GM12878 (cell line): ENCODE measurements at places on chromosomes 3 and 15.

GRCh38 chr3:57226176-57226575, 1.4 kb upstream of the APPL1 start:
- no peaks in the 10 kb centered on the region for H3K36me3 ChIP-seq
- H3K4me3 ChIP-seq: no peak overlapping the region
- peaks cover 17% of the 10 kb centered on the region for H3K4me1 ChIP-seq
- peak overlapping the region; percentile 51; the same call in 1 of the 2 replicates for H3K27ac ChIP-seq
- no peak for DNase-seq

- H3K36me3 ChIP-seq: no peaks in the 10 kb centered on the region
- DNase-seq: no peak
- no peak overlapping the region for H3K27ac ChIP-seq
- no peaks in the 10 kb centered on the region for H3K27me3 ChIP-seq
- H3K4me1 ChIP-seq: no peaks in the 10 kb centered on the region
Measured at GRCh38 chr3:169562988-169563774, 100.3 kb downstream of the MECOM start.

GRCh38 chr3:149042789-149043386, 43.4 kb downstream of the HLTF start:
- peak overlapping the region; percentile 73 for H3K27ac ChIP-seq
- no peak overlapping the region for H3K4me3 ChIP-seq
- no peaks in the 10 kb centered on the region for H3K27me3 ChIP-seq
- peak; percentile 25 for DNase-seq

GRCh38 chr15:61702224-61703020, 357.8 kb downstream of the VPS13C start:
- H3K4me1 ChIP-seq: no peaks in the 10 kb centered on the region
- no peaks in the 10 kb centered on the region for H3K27me3 ChIP-seq
- H3K27ac ChIP-seq: no peak overlapping the region
- no peak overlapping the region for H3K4me3 ChIP-seq
- H3K36me3 ChIP-seq: no peaks in the 10 kb centered on the region
- no peak for DNase-seq

DNA sequence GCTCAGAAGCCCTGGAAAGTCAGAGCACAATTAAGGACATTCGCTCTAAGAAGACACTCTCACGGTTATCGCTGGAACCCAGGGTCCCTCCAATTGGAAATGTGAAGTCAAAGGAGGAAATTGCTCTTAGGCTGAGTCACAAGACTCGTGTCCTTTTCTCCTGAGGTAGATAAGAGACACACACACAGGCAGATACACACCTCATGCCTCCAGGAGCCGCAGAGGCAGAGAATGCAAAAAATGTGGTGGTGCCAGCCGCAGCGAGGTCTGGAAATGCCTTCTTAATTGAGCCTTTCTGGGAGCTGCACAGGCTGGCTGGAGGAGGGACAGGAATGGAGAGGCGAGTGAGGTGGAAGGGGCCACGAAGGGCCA, 189.3 kb downstream of the OPA1 start:
- no peak overlapping the region for H3K4me3 ChIP-seq
- no peaks in the 10 kb centered on the region for H3K36me3 ChIP-seq
- no peak for DNase-seq
- H3K27me3 ChIP-seq: no peaks in the 10 kb centered on the region
- H3K27ac ChIP-seq: no peak overlapping the region
- H3K4me1 ChIP-seq: no peaks in the 10 kb centered on the region

- H3K27ac ChIP-seq: no peak overlapping the region
- H3K27me3 ChIP-seq: no peaks in the 10 kb centered on the region
- DNase-seq: no peak
- no peaks in the 10 kb centered on the region; the same call in none of the 2 replicates for H3K36me3 ChIP-seq
- H3K4me1 ChIP-seq: peaks cover 46% of the 10 kb centered on the region
- H3K4me3 ChIP-seq: no peak overlapping the region
Measured at GRCh38 chr3:72085036-72085435, 300.1 kb upstream of the PROK2 start.

DNA sequence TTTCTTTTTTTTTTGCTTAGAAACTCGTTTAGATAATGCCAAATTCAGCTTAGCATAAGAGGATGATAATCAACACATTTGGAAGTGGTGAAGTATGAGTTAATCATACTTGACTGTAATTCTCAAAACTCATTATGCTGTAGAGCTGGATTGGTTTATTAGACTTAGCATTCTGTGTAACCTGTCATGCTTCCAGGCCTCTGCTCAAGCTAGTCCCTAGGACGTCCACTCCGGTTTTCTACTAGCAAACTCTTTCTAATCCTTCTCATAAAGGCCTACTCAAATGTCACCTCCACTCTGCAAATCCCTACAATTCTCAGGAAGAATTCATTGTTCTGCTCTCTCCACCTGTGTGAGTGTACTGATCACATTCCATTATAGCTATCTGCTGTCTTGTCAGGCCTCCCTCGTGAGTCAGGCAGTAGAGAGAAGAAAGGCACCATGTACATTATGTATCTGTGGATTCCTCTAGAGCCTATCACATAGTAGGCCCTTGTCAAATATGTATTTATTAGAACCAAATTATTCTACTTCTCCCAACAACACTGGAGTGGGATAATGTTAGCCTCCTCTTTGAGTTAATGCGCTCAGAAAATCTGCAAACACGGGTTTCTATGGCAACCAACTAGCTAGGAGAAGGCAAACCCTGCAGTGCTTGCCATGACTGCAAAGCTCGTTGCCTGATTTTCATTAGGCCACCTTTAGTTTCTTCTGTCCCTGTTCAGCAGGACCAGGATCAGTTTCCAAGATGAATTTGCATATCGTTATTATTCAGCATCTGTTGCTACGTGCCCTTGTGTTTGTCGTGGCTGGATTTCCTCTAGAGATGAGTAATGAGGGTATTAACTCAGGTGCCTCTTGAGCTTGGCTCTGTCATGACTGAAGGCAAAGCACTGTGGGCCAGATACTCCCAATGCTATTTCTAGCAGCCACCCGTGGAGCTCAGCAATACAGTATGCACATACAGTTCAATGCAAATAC, 30.7 kb downstream of the ATP13A5 start:
- H3K27me3 ChIP-seq: no peaks in the 10 kb centered on the region
- H3K36me3 ChIP-seq: no peaks in the 10 kb centered on the region
- DNase-seq: no peak
- H3K4me3 ChIP-seq: no peak overlapping the region
- H3K27ac ChIP-seq: no peak overlapping the region

GRCh38 chr3:72862314-72863090, 14.3 kb upstream of the SHQ1 start:
- no peaks in the 10 kb centered on the region for H3K4me1 ChIP-seq
- H3K4me3 ChIP-seq: no peak overlapping the region
- no peak for DNase-seq
- H3K27ac ChIP-seq: no peak overlapping the region

DNA sequence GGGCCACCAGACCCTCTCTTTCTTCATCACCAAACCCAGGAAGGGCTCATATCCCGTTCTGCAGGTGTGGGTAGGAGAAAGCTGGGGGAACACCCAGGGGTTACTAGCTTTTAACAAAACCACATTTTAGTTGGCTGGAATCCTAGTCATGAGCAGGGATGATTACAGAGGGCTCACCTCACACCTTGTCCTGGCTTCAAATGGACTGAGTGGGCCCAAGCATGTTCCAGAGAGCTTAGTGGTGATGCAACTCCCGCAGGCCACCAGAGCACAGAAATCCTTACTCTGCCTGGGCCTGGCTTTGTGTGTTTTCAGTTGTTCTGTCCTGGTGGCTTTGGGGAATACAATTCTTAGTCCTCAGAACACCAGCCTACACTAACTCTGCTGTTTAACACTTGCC, 56.8 kb upstream of the RYK start:
- H3K4me3 ChIP-seq: no peak overlapping the region
- no peaks in the 10 kb centered on the region for H3K4me1 ChIP-seq
- DNase-seq: no peak
- peaks cover 4% of the 10 kb centered on the region for H3K27me3 ChIP-seq
- no peak overlapping the region for H3K27ac ChIP-seq
- no peaks in the 10 kb centered on the region for H3K36me3 ChIP-seq

GRCh38 chr3:99542767-99543518, 95.5 kb upstream of the COL8A1 start:
- H3K4me3 ChIP-seq: no peak overlapping the region
- H3K36me3 ChIP-seq: no peaks in the 10 kb centered on the region
- no peaks in the 10 kb centered on the region for H3K27me3 ChIP-seq
- DNase-seq: no peak
